Hindlimb muscle (tissue), 1 donor: ENCODE measurements at places on chromosomes 16 and 17.

DNA sequence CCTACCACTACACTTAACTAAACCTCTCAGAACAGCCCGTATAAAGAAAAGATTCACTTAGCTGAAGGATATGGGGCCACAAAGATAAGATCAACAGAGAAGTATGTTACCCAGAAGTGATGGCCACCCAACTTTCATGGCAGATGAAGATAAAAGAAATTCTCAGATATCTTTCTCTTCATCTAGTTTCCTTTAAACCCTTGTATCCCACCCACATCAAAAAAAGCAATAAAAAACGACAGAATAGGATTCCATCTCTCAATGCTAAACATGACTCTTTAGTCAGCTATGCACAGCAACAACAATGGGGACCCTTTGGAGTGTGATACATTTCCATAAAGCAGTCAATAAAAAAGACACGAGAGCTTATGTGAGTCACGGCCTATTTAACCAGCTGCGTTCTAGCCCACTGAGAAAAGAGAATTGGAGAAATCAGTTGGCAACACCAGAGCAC, 86.6 kb downstream of the SNX11 start:
- no peak for DNase-seq

DNA sequence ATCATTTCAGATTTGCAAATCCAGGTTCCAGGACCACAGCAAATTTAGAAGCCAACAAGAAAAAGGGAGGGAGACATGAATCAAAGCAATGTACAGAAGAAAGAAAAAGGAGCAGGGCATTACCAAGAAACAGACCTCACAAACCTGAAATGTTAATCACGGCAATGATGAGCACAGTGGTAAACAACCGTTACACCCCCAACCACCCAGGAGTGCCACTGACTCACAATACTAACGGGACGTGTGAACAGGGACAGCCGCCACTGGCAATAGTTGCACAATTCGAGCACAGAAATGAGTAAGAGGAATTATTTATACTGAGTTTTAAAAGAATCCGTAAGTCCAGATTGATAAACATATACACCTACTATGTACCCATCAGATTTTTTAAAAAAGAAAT, 13.8 kb downstream of the USP22 start:
- DNase-seq, result no peak

DNA sequence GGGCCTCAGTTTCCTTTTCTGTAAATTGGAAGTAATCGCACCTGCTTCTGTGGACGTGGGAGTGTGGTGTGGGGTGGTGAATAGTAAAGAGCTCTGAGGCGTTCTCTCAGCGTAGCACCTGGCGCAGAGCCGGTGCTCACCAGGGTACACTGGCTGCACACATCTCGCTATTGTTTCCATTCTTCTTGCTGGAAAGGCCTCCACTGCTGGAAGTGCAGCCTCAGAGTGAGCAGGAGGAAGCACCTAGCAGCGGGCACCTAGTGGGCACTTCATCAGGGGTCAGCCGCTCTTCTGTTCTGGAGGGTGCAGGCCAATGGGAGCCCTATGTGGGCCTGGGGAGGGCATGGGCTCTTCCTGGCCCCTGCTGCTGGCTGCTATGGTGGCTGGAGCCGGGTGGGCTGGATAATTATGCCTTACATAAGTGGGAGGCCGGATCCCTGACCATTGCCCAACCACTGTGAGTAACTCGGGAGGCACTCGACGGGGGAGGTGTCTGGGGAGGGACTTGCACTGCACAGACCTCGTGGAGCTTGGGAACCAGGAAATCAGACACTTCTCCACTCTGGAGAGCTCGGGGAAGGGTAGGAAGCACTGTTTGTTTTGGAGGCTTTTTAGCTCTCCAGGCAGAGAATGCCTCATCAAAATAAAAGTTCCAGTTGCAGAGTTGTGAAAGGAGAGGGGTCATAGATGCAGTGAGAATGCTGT, 1.7 kb downstream of the MAP2K3 start:
- DNase-seq, result peak; percentile 66

GRCh38 chr16:19936441-19936840, 51.8 kb upstream of the GPRC5B start:
- DNase-seq, result no peak

- DNase-seq, result no peak
Observed at GRCh38 chr17:71379512-71379911, 741.3 kb upstream of the SOX9 start.
